ENCODE measurements at places on chromosomes 12 and 14.

DNA sequence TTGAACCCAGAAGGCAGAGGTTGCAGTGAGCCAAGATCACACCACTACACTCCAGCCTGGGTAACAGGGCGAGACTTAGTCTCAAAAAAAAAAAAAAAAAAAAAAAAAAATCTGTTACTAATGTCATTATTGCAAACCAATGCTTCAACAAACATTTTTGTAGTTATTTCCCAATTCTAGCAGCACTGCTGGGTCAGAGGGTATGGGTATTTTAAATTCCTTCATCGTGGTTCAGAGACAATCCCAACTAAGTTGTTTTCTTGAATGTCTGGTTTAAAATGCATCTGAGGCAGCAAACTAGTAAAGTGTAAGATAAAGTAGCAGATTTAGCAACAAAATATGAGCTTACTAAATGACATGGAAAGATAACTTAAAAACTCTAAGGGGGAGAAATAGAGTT lies 65.6 kb downstream of the FERMT2 start:
- DNase-seq = no peak

GRCh38 chr14:77582511-77582910 lies 33.9 kb downstream of the SPTLC2 start:
- DNase-seq = no peak

DNA sequence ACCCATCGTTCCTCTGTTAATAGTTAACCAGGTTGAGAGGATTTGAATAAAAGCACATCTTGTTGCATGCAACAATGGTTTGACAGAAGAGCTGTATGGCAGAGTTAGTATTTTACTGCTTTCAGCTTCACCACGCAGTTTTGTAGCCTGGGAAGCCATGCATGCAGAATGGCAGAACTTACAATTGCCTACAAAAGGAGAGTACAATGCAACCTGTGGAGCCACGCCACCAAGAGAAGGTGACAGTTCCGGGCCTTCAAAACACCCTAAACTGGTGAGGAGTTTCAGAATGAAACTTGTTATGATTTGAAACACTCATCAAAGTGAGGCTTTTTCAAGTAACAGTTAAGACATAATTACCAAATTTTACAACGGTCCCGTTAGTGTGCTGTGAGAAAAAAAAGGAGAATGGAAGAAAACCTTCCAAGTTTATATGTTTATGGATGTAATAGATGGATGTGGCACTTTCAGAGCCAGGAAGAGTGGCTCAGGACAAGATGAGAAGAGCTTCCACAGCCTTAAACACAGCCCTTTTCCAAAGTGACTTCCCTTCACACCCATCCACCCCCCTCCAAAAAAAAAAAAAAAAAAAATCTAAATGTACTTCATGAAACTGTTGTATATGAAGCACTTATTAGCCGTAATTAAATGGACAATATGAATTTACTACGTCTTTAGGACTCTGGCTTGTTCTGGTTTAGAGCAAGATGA lies 158.7 kb downstream of the EGLN3 start:
- no peak for DNase-seq

GRCh38 chr12:89752341-89752740 lies 43.7 kb upstream of the ATP2B1 start:
- no peak for DNase-seq

DNA sequence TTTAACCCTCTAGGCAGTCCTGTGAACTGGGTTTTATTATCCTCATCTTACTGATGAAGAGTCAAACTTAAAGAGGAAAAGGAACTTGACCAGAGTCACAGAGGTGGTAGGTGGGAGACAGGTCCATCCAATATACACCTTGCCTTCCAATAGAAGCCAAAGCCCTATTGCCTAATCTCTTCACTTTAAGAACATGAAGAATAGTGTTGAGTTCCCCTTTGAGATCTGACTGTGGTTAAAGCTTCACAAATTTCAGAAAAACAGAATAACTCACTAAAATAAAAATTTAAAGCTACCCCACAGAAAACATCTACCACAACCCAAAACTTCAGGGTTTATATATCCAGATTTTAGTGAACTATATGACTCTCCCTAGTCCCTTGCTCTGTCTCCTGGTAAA lies 115.4 kb downstream of the ETV6 start:
- DNase-seq = no peak

- DNase-seq = no peak
Measured at GRCh38 chr14:76931631-76932402, 96.7 kb downstream of the IRF2BPL start.

- DNase-seq = no peak
Measured at GRCh38 chr12:105278043-105278697, 42.2 kb upstream of the APPL2 start.

GRCh38 chr14:103100281-103101121 lies 6.0 kb downstream of the EXOC3L4 start:
- DNase-seq = no peak

DNA sequence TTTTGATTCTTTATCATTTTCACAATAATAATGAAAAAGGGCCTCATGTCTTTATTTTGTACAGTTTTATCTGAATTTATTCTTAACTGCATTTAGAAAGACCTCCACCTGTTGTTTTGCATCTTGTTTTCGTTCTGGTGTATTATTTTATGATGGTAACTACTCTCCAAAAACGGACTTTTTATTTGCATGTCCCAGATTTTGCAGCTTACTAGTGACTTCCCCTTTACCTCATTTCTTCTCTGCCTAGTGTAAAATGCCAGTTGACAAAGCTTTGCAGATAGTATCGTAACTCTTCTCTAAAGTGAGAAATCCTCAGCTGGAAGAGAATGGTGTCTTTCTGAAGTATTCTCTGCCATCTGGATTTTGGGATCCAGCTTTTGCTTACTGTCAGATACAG lies 17.2 kb downstream of the PEX5 start:
- no peak for DNase-seq

GRCh38 chr12:80567401-80567800 lies 123.4 kb downstream of the PTPRQ start:
- DNase-seq = no peak

DNA sequence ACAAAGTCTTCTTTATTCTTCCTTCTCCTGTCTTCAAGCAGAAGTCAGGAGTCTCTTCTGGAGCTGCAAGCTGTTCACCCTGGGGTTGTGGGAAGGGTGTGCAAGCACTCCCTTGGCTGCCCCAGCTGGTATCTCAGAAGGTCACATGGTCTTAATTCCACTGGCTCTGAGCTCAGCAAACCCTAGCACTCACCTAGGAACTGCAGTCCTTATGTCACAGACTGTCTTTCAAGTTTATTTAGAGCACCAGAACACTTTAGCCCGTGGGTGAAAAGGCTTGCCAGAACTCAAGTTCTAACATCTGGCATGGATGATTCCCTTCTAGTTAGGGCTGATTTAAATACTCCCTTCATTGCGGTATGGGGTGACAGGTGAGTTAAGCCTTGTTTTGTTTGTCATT lies 379.0 kb downstream of the CCER1 start:
- DNase-seq = no peak

GRCh38 chr12:87656311-87656710 lies 372.9 kb downstream of the C12orf50 start:
- DNase-seq = no peak

DNA sequence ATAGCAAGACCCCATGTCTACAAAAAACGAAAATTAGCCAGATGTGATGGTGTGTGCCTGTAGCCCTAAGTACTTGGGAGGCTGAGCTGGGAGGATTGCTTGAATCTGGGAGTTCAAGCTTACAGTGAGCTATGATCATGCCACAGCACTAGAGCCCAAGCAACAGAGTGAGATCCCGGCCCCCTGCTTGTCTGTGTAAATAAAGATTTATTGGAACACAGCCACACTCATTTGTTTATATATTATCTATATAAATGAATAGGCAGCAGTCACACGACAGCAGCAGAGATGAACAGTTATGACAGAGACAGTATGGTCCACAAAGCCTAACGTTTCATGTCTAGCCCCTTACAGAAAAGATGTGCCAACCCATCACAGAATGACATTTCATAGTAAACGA lies 14.8 kb downstream of the DDX54 start:
- DNase-seq = no peak

GRCh38 chr14:32417956-32418552 lies 89.0 kb downstream of the AKAP6 start:
- no peak for DNase-seq

DNA sequence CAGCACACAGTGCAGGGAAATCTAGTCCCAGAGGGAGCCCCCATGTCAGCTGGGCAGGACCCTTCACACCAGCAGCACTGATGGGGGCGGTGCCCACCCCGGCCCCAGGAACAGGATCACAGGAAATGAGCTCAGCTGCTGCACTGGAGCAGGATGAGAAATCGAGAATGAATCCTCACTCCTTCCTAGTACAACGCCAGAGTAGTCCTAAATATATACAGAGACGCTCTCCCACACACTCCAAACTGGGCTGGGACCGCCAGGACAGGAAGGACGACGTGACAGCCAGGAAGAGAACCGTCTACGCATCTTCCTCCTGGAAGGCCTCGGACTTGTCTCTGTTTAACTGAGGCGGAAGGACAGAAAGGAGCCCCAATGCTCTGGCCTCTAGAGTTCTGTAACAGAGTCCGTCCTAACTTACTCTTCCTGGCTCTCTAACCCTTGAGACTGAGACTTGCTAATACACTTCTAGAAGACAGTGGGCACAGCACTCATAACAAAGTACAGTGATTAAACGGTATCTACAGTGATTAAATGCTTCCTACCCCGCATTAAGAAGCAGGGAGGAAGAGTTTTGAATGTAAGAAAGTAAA lies 33.4 kb downstream of the CDC42BPB start:
- no peak for DNase-seq

- no peak for DNase-seq
Measured at GRCh38 chr14:22417914-22418313, 171.1 kb downstream of the DAD1 start.

GRCh38 chr14:101217616-101218371 lies 314.3 kb upstream of the RTL1 start:
- DNase-seq = no peak

DNA sequence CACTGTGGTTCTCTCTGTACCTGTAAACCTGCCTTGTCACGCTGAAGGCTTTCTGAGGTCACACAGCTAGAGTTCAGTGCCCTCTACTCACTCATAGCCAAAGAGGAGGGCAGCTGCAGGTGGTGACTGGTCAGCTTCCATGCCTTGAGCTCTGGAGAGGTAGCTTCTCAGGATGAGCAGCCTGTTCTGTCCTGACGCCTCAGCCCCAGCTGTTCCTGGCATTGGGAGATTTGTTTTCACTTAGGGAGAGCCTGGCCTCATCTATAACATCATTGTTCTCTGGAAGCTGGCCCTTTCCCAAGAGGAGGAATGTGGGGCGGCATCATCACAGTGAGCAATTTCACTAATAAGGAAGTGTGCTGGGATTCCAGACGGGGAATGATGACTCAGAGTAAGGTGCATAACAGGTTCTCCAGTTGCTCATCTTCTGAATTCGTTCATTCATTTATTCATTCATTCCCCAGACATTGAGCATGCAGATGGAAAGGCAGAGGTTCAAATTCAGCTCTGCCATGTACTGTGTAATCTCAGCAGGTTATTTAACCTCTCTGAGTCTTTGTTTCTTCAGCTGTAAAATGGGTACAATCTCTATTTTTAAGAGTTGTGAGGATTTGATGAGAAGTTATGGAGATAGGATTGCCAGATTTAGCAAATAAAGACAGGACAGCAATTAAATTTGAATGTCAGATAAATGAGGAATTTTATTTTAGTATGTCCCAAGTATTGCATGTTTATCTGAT lies 255.8 kb upstream of the CRY1 start:
- peak; percentile 69 for DNase-seq

- no peak for DNase-seq
Measured at GRCh38 chr14:70032447-70032846, 153.2 kb downstream of the SMOC1 start.

DNA sequence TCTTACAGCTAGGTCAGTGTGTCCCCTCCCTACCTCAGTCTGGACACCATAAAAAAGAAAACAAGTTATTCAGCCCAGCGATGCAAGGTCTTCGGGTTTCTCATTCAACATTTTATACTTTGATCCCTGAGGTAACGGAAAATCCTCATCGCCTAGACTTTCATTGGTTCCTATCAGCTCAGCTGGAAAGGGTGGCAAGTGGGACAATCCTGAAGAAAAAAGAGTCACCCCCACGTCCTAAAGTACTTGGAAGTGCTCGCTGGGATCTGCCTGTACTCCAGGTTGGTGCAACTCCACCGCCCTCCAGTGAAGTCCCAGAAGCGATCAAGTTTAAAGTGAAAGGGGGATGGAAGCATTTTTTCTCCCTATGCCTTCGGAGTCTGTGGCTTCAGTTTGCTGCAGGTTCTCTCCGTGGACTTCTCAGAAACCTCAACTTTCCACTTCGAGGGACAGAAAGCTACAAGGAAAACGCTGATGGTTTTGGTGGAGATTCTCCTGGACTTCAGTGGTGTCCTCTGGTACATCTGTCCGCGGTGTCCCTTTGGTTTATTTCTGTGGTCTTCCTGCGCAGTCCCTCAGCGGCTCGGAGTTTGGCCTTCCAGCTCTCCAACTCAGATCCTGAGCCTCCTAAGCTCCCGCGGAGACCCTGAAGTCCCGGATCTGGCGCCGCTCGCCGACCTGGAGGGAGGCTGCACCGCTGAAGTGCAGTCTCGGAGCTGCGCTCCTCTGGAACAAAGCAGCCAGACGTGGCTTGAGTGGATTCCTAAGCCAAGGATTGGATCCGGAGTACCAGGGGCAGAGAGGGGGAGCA lies 1.8 kb upstream of the LRFN5 start:
- peak; percentile 50 for DNase-seq

GRCh38 chr12:108576660-108577234 lies 14.4 kb downstream of the ISCU start:
- no peak for DNase-seq

DNA sequence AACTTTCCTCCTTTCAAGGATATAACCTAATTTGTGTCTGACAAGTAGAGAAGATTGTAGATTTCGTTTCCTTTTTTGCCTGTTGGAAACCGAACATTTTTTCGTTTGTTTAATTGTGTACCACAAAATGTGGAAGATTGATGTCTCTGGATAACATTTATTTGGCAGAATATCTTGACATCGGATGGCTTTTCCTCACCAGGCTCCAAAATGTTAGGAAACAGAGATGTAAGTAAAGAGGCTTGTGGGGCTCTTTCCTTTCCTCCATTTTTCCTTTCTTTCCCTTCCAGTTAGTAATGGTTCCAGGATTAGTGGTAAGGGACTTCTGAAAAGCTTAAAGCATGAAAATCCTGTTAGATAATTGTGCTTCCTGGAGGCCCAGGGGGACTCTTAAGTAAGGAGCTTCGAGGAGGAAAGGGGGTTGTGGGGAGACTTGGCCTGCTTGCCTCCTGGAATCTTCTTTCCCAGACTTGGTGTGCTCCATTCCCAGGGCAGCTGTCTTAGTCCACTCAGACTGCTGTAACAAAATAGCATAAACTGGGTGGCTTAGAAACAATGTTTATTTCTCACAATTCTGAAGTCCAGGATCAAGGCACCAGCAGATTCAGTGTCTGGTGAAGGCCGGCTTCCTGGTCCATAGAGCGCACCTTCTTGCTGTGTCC lies 243.1 kb upstream of the PWP1 start:
- no peak for DNase-seq

- no peak for DNase-seq
Measured at GRCh38 chr12:54141431-54142113, 47.2 kb downstream of the SMUG1 start.

- no peak for DNase-seq
Measured at GRCh38 chr12:102144221-102144620, 24.2 kb downstream of the PARPBP start.

DNA sequence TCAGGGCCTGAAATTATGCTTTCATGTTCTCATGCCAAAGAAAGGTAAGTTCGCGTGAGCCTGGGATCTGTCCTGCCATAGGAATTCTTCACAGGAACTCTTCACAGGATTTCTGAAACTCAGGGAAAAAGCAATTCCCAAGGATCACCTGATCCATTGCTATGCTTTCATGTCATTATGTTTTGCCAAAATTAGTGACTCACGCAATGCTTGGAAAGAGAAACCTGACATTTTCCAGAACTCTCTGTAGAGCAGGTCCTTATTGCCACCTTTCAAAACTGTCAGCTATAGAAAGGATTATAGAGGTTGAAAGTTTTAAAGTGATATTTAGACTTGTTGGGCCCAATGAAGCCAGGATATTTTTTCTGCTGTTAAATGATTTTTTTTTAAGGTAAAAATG lies 6.3 kb upstream of the KCNJ8 start:
- no peak for DNase-seq

Data from COR-L47 (cell line).